Stimulated activated CD8-positive, alpha-beta memory T cell treated with anti-CD3 and anti-CD28 coated beads, Interleukin-4, amount 100 ng/mL, for 1 hour (primary cell): ENCODE measurements at places on chromosomes 16 and 17.

DNA sequence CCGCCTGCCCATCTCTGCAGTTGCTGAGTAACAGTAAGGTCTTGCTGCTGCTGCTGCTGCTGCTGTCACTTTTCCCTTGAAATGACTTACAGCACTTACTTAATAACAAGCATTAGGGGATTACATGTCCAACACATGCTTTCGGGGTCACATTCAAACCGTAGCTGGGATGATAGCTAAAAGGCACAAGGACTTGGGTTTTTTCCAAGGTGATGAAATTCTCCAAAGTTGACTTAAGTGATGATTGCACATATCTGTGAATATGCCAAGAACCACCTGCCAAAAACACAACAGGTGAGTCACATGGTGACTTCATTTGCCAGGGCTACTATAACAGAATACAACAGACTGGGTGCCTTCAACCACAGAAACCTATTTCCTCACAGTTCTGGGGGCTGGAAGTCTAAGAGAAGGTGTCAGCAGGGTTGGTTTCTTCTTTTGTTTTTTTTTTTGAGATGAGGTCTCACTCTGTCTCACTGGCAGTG lies 121.9 kb upstream of the TNRC6C start:
- DNase-seq, result no peak

- no peak for DNase-seq
Measured at GRCh38 chr17:78991906-78992532, 12.3 kb upstream of the LGALS3BP start.

GRCh38 chr17:69117855-69118784 lies 23.6 kb downstream of the ABCA6 start:
- DNase-seq, result no peak

DNA sequence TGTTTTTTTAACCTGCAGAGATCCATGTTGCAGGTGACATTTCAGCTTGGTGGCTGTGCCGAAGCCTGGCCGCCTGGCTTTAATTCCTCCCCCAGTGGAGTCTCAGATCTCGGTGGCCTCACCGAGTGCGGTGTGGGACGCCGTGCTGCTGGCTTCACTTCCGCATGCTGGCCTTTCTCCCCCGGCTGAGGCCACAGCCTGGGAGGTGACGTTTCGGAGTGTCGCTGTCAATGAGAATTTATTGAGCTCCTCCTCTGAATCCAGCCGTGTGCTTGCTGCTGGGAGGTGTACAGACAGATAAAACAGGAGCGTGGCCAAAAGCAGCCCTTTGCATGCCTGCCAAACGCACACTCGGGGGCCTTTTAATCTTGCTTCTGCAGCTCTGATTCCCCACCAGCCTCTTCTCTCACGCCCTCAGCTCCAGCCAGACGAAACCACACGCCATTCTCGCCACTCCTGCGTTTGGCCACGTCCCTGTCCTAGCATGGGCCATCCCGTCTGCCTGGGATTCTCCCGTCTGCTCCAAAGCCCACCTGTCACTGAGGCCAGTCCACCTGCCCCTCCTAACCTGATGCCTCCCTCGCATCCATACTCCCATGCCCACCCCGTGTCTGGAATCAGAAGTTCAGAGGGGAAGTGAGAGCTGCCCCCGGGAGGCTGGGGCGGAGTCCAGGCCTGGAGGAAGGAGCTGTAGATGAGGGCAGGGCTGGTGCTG lies 3.6 kb downstream of the GSE1 start:
- DNase-seq, result no peak

GRCh38 chr17:16044487-16044886 lies 44.9 kb downstream of the TTC19 start:
- DNase-seq, result no peak

DNA sequence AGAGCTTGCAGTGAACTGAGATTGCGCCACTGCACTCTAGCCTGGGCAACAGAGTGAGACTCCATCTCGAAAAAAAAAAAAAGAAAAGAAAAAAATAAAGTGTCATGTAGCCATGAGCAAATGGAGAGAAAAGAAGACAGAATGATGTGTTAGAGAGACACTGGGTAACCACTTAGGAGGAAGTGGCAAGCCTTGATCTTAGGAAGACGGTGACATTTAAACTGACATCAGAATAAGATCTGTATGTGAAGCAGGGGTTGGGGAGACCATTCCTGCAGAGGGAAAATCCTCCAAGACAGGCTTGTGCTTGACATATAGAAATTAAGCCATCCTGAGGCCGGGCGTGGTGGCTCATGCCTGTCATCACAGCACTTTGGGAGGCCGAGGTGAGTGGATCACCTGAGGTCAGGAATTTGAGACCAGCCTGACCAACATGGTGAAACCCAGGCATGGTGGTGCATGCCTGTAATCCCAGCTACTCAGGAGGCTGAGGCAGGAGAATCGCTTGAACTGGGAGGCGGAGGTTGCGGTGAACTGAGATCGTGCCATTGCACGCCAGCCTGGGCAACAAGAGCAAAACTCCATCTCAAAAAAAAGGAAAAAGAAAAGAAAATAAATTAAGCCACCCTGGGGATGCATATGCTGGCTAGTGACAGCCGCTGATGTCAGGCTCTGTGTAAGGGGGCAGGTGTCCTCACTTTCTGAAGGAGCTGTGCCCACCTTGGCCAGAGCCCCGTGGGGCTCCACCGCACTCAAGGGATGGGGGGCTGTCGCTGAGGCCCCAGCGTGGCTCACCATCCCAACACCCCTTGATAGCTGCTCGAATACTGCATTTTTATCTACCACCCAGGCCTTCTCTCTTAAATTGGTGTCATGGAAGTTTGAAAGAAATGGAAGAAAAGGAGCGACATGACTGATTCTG lies 13.1 kb upstream of the CYB5B start:
- DNase-seq, result no peak

GRCh38 chr16:56611281-56611833 lies 3.0 kb downstream of the MT2A start:
- no peak for DNase-seq

DNA sequence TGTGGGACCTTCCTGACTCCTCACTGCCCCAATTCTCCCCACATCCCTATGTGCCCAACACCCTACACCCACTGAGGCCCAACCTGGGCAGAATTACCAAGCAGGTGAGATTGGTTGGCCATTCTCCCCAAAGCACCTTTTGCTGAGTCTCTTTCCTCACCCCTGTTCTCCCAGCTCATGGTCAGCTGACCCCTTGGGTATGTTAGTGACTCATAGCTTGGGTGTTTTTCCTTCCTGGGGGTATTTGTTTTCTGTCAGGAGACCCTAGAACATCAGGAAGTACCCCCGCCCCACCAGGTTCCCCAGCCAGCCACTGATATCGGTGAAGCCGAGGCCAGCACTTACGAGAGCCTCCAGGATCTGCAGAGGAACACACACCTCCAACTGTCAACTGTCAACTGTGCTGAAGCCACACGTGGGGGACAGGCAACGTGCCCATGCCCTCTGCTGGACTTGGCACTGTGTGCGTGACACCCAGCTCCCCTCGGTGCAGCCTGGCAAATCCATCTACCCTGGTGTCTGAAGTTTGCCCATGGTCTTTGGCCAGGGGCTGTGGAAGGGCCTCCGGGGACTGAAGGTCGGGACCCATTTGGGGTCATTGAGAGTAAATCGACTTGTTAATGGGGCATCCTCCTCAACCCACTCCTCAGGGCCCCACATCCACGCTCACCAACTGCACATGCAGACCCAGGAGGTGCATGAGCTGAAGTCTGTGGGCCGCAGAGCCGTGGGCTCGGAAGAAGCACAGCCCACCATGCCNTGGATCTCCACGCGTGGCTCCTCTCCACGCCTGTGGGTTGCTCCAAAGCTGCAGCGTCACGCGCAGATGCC lies 53.1 kb downstream of the METRNL start:
- no peak for DNase-seq

GRCh38 chr17:43552229-43552837 lies 6.2 kb upstream of the ETV4 start:
- no peak for DNase-seq

DNA sequence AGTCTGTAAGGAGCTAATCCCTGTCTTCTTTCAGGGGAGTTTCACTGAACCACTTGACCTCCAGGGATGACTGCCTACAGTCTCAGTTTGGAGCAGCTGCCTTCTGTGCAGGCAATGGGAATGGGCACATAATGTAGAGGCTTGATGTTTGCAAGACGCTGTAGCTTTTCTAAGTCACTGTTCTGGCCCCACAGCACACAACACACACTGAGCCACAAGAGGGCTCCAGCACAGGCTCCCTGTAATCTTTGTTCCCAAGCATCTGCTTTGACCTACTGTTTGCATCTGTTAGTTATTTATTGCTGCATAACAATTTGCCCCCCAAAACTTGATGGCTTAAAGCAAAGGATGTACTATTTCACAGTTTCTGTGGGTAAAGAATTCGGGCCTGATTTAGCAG lies 419.0 kb upstream of the ASIC2 start:
- no peak for DNase-seq

DNA sequence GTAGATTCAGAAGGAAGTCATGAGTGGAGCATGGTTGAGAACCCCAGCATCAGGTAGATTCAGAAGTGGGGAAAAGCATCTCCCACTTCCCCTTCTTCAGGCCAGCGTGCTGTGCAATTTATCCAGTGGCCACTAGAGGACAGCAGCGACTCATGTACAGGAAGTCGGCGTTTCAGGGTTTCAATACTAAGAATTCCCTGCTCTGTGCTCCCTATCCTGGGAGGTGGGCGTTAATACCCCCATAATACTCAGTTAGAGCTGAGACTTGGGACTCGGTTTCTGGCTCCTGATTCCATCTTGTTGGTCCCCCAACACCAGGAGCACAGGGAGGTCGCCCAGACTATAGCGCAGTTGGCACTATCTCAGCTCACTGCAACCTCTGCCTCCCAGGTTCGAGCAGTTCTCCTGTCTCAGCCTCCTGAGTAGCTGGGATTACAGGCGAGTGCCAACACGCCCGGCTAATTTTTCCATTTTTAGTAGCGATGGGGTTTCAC lies 75.3 kb upstream of the AMZ2 start:
- peak; percentile 55 for DNase-seq

DNA sequence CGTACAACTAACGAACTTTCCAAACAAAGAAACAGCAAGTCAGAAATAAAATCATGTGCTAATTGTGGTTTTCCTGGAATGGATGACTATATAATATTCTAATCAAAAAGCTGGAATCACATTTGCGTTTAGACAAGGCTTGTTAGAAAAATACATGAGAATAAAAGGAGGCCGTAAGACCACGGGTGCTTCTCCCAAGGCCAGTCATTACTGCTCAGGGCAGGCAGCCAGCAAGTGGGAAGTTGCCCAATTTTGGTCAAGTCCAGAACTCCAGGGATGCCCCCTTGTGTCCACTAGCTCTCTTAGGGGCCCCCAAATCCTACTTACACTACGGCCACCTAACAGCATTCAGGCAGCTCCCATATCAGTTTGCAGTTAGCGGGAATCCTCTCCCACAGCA lies 25.9 kb upstream of the LYRM9 start:
- no peak for DNase-seq

- DNase-seq, result no peak
Measured at GRCh38 chr16:80100186-80100585, 440.6 kb upstream of the DYNLRB2 start.

DNA sequence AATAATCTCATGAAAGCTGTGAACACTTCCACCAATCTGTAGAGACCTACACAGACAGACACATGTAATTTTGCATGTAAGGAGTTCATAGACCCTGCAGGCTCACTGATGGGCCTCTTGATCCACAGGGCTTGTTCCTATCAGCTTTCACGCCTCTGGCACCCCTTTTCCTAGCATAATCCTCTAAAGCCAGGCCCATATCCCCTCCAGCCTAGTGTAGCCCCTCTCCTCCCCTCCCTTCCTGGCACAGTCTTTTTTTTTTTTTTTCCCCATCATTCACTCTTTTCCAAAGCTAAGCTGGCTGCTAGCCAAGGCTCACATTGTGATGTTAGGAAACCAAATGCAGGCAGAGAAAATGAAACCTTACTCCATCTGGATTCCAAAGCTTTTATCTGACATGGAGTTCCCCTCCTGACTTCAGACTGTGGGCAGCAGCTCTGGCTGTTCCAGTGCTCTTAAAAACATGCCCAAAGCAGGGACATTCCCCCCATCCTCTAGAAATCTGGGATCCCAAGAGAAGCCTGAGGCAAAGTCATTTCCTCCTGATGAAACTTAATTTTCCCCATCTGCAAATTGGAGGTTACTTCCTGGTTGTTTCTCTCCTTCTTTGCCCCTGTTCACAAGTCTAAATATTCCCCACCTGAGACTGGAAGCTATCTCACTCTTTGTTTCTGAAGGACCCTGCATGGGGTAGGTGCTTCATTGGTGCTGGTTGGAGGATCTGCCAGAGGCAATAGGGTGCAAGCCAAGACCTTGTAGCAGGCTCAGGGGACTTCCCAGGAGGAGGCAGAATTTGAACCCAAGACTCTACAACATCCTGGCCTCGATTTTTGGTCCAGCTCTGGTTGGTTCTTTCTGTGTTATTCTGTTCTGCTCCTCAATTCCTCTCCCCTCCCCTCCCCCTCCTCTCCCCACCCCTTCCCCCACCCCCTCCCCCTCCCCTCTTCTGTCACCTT lies 9.9 kb upstream of the CCL5 start:
- DNase-seq, result no peak

DNA sequence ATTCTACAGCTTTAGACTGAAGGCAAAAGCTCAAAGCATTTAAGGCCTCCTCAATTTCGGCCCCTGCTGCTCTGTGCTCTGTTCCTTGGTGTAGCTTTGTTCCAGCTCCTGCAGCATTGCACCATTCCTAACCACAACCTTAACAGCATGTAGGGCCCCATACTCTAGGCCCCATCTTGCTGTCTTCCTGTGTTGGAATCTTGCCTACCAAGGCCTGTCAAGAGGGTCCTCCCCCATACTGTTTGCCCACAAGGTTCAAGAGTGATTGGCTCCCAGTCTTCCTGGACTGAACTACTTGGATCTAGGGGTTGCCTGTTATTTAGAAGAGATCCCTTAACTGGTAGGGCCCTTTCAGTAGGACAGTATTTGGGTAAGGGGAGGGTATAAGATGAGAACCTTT lies 26.8 kb downstream of the TRPV2 start:
- DNase-seq, result no peak

GRCh38 chr17:12406623-12407215 lies 259.0 kb upstream of the MYOCD start:
- DNase-seq, result no peak

GRCh38 chr16:1789643-1790045 lies 3.9 kb downstream of the IGFALS start:
- DNase-seq, result no peak

- no peak for DNase-seq
Measured at GRCh38 chr17:52294301-52294700, 135.8 kb upstream of the CA10 start.

GRCh38 chr17:81341516-81342268 lies 46.6 kb upstream of the SLC38A10 start:
- DNase-seq, result no peak

DNA sequence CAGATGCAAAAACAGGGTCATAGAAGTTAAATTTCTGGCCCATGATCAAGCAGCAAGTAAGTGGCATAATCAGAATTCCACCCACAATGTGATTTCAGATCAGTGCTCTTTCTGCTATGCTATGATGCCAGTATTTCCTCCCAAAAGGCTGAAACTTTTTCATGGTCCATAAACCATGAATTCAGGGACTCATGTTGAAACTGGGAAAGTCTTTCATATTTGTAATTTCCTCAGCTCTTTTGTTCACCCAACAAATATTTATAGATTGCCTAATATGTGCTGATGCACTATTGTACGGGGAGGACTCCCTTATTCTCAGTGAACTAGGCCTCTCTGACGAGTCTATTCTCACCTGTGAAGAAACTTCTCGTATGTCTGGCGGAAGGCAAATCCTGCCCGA lies 156.3 kb downstream of the MYO1D start:
- DNase-seq, result no peak

GRCh38 chr16:8818504-8819270 lies 21.0 kb downstream of the PMM2 start:
- DNase-seq, result no peak

- DNase-seq, result no peak
Measured at GRCh38 chr16:88940862-88941817, 35.9 kb downstream of the CBFA2T3 start.
